ENCODE measurements at places on chromosomes 11 and 22.

DNA sequence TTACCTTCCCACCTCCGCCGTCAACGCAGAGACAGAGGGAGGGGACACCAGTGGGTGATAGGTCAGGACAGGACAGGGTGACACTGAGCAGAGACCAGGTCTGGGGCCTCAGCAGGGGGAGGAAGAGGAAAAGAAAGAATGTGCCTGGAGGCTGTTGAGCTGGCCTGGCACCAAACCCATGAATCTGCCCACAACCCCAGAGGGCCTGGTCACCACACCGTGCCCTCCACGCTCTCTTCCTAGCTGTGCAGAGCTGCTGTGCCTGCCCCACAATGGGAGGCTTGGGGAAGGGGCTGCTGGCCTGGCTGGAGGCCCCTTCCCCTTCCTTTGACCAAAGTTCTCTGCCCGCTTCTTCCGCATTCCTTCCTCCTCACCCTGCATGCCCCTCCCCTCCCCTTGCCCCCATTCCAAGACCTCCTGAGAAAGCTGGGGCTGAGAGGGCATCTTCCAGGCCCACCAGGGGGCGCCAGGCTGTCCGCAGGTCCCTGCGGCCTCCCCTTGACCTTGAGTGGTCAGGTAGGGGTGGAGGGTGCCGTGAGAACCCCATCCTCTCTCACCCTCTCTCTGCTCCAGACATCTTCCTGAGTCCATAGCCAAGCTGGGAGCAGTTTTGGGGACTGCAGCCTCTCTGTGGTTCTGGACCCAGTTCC is 11.0 kb upstream of the CACNA1I start:
- no peak for DNase-seq

- no peak for DNase-seq
Measured at GRCh38 chr11:92657226-92657625, 312.2 kb upstream of the MTNR1B start.

DNA sequence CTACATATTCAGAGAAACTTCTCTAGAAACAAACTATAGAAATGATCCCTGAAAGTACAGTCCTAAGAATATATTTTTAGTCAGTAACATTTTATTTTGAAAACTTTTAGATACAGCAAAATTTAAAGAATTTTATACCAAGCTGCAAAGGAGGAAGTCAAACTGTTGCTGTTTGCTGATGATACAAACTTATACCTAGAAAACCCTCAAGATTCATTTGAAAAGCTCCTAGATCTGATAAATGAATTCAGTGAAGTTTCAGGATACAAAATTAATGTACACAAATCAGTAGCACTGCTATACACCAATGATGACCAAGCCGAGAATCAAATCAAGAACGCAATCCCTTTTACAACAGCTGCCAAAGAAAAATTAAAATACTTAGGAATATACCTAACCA is 10.1 kb downstream of the ZBTB44 start:
- DNase-seq: no peak

DNA sequence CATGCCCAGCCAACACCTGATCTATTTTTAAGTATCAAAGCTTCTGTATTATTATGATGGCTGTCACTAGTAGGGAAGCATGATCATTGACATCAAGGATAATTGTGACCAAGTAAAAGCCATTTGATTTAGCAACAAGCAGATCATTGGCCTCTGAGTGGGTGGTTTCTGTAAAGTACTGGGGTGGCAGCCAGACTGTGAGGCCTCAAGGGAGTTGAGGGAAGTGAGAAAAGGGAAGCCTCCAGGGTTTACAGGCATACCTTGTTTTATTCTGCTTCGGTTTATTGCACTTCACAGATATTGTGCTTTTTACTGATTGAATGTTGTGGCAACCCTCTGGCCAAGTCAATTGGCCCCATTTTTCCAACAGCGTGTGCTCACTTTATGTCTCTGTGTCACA is 60.1 kb downstream of the PRR5L start:
- no peak for DNase-seq

DNA sequence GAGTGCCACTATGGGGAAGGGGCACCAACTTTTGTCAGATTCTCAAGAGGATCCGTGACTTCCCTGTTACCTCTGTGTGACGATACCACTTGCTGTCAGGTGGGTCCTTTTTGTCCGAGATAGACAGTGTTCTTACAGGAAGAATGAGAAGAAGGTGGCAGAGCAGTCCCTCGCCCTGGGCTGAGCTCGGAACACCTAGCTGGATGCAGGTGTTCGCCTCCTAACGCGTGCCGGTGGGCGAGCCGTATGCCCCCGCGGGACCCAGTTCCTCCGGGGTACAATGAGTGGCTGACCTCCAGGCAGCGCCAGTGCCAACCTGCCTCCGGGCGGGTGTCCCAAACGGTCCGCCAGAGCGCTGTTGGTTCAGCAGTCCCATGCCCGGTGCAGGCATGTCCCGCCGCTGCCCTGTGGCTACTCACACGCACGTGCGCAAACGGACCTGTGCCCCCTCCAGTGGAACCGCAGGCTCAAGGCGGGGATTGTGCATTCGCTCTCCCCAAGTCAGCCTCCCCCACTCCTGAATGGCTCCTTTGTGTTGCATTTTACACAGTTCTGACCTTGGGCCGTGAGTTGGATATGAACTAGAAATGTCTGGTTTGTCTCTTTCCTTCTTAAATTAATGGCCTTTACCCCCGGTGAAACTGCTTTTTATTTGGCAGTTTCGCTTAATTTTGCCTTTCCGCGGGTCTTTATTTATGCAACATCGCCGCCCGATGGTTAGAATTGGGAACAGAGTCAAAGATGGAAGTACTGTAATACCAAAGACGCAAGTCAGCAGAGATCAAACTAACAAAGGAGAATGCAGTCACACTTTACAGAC is 1.1 kb upstream of the ABTB2 start:
- peak; percentile 59 for DNase-seq

DNA sequence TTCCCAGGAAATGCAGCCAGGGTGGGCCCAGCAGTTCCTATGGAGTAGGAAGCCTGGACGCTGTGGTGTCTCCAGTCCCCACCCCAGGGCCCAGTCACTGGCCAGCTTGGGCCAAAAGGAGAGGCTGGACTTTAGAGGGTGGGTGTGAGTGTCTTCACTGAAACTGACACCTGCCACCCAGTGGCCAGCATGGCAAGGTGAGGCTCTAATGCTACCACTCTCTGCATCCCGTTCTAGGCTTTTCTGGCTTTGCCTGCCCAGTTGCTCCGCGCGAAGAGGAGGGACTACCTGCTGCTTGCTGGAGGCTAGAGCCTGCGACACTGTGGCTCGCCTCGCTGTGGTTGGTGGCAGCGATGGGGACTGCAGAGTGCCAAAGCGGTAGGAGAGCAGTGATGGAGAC is 35.4 kb downstream of the C22orf42 start:
- no peak for DNase-seq

- no peak for DNase-seq
Measured at GRCh38 chr11:63699896-63700295, 18.6 kb downstream of the RTN3 start.

DNA sequence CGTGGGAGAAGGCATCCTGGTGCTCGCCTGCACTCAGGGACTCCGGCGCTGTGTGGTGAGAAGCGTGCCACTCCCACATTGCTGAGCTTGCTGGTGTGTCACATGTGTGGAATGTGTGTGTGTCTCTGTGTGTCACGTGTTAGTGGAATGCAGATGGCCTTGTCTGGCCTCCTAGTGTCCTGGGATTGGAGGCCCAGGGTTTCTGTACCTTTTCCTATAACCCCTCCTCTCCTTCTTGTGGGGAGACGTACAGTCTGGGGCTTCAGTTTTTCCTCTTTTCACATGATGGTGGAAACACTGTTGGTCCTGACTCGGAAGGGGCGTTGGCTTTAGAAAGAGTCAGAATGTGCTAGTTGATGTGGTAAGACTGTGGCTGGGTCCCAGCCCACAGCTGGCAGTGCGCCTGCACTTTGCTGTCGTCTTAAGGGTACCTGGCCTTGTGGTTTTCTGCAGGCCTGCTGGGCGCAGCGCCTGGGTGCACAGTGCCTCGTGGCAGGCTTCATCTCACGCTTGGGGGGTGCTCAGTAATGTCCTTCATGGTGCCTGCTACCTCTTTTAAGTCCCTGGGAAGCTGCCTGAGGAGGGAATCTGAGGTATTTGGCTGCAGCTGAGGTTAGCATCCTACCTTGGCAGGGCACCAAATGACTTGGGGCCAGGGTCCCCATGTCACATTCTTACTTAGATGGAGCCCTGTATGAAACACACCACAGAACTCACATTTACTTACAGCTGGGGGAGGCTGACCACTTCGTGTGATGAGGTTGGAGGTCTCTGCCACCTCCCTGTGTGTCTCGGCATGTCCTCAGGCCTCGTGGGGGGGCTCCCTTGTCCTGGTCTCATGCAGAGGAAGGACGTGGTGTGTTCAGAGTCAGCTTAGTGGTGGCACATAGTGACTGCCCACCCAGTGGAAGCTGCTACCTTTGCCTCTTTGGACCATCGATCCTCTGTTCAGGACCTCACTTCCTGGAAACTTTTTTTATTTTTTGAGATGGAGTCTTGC is 61.9 kb downstream of the MED15 start:
- DNase-seq: no peak

DNA sequence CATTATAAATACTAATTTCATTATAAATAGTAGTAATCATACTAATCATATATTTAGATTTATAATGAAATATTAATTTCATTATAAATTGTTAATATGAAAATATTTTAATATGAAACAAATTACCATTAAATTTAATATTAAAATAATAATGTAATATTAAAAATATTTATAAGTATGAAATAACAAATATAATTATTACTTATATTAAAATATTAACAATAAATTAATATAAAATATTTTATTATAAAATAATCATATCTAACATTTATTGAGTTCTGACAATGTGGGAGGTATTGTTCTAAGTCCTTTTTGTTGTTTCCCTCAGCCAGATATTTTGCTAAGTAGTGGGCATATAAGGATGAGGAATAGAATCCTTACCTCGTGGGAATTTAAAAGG is 1341.4 kb downstream of the LRRC4C start:
- no peak for DNase-seq

- DNase-seq: no peak
Measured at GRCh38 chr11:126417091-126417862, 61.8 kb downstream of the ST3GAL4 start.

- no peak for DNase-seq
Measured at GRCh38 chr11:66339162-66339675, 3.0 kb upstream of the RIN1 start.

DNA sequence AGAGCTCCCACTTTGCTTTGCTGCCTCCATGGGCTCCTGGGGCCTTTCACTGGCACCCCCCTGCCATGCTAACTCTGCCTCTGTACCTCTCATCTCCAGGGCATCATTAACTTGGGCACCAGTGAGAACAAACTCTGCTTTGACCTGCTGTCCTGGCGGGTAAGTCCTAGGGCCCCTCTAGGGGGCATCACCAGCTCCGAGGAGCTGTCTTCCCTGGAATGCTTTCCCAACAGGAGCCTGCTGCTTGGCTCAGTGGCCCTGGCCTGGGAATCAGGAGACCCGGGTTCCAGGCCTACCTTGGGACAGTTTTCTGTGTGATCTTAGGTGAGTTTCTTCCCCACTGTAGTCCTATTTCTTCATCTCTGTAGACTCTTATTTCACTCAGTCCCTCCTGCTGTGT is 5.1 kb downstream of the ACCS start:
- DNase-seq: no peak

- DNase-seq: no peak
Measured at GRCh38 chr22:30284172-30284571, 5.1 kb downstream of the CASTOR1 start.

- no peak for DNase-seq
Measured at GRCh38 chr11:127643268-127644058, 642.9 kb upstream of the KIRREL3 start.

DNA sequence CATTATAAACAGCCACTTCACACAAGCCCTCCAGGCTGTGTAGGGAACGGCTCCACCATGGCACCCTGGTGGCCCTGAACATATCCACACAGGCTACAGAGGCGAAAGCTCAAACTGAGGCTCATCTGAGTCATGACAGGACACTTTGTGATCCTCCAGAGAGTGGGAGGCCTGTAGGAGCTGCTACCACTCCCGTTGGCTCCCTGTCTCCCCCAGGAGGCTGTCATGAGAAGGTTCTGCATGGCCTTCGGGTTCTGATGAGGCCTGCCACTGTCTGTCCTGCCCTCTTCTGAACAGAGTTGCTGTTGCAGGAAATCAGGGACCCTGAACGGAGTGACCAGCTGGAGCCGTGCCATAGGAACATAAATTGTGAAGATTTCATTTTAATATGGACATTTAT is 23.8 kb upstream of the ALDH3B2 start:
- no peak for DNase-seq

GRCh38 chr11:9899676-9900075 is 235.8 kb downstream of the SWAP70 start:
- no peak for DNase-seq

- no peak for DNase-seq
Measured at GRCh38 chr11:127338380-127339259, 338.1 kb upstream of the KIRREL3 start.

DNA sequence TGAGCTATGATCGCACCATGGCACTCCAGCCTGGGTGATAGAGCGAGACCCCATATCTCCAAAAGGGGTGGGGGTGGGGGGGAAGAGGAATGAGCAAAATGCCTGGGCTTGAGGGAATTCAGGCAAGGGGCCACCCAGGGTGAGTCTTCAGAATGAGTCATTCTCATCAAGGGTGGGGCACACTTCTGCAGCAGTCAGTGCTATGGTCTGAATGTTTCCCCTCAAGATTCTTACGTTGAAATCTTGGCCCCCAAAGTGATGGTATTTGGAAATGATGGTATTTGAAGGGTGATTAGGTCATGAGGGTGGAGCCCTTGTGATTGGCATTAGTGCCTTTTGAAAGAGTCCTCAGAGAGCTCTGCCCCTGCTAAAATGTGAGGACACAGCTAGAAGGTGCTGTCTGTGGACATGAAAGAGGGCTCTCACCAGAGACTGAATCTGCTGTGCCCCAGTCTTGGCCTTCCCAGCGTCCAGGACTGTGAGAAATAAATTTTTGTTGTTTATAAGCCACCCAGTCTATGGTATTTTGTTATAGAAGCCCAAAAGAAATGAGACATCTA is 86.4 kb upstream of the THY1 start:
- DNase-seq: no peak

- DNase-seq: no peak
Measured at GRCh38 chr11:126188332-126189108, 22.9 kb downstream of the RPUSD4 start.

DNA sequence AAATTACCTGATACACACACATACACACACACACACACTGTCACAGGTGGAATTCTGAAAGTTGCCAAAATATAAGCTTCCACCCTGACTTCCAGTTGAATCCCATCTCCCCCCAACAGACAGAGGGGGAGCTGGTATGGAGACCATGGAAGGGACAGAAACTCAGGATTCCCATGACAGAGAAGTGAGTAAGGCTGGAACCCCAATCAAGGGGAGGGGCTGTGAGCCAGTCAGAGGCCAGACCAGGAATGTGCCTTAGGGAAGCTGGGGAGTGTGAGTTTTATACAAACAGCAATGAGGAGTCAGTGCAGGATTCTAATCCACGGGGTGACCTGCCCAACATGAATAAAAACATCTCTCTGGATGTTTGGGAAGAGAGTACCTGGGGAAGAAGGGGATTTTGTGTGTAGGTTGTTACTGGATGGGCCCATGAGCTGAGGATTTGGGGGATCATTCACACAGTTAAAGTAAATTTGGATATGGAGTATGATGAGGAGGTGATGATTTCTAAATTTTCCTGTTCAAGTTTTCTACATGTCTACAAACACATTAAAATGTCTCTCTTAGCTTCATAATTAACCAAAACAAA is 38.7 kb upstream of the TOP3B start:
- DNase-seq: no peak
